ENCODE measurements at places on chromosomes 7 and 10. TPM values are rescaled to one million over a fixed set of nuclear protein-coding genes. Genes with fewer than 3 reads are reported as not detected.
A peak's percentile ranks its signal among the peaks of the same experiment; 100 is the strongest.

Gene SLC18A3
- total RNA-seq: 0.31 TPM

Gene WDFY4
- 5.7 TPM for total RNA-seq

Gene GDF2
- not detected for total RNA-seq

Gene GRM3
- total RNA-seq: not detected

Gene MEPCE
- total RNA-seq: 23.9 TPM

GRCh38 chr10:101896225-101896877 is 52.8 kb upstream of the KCNIP2 start:
- DNase-seq: no peak

DNA sequence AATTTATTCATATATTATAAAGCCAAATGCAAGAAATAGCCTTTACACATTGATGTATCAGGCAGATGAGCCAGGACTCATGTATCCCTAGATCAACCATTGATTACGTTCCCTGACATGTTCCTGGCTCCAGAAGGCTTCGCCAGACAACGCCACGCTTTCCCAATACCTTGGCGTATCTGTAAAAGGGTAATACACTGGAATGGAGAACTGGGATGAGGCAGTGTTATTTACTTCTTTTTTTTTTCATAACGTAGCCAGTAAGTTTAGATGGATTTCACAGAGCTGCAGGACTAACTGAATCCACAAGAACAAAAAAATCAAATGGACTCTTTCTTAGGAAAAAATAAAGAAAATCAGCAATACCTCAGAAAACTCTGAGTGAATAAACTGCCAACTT is 588.1 kb upstream of the SEMA3D start:
- DNase-seq: no peak

DNA sequence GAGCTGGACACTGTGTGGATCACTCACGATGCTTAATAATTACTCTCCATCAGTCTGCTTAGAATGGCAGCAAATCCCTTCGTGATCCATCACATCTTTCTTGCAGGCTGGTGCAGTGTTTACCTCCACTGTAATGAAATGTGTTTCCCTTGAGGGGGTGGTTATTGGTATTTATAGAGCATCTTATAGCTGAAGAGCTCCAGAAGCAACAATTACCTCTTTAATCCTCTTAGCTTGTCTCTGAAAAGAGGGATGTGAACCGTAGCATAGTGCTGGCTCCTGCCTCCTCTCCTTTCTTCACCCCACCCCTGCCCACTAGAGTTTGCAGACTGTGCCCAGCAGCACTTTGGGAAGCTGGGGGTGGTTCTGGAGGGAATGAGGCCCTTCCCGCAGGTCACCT is 132.6 kb downstream of the CAMK1D start:
- DNase-seq: peak; percentile 24

DNA sequence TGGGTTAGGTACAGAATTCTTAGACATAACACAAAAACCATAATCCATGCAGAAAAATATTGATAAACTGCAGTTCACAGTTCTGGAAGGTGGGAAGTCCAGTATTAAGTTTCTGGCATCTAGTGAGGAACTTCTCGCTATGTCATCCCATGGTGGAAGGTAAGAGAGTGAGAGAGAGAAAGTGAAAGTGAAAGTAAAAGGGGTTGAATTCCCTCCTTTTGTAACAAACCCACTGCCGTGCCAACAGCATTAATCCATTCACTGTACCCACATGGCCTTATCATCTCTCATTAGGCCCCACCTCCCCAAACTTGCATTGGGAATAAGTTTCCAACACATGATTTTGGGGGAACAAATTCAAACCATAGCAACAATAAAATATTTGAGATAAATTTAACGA is 17.1 kb downstream of the ZNF485 start:
- peak; percentile 8 for DNase-seq

- DNase-seq: no peak
Observed at GRCh38 chr10:5423771-5424170, 11.4 kb downstream of the NET1 start.

GRCh38 chr7:75656740-75657139 is 82.0 kb downstream of the HIP1 start:
- no peak for DNase-seq

GRCh38 chr7:77794000-77794399 is 4.2 kb downstream of the TMEM60 start:
- no peak for DNase-seq
